ENCODE measurements at places on chromosomes 2 and 18.

DNA sequence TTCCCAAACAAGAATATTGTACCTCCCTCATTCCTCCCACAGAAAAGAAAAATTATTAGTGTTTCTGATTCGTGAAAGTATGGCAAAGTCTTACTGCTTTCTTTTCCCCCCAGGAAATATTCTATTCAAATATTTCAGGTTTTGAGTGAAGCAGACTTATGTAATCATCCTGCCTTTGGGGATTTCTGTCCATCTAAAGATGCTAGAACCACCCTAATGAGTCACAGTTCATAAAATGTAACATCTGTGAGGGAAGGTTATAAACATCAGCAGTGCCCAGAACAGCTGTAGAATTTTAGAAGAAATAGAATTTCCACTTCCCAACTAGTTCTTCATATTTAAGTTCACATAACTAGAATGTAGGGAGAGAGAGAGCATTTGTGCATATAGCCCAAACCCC is 39.0 kb downstream of the EEF1B2 start:
- no peak for DNase-seq

DNA sequence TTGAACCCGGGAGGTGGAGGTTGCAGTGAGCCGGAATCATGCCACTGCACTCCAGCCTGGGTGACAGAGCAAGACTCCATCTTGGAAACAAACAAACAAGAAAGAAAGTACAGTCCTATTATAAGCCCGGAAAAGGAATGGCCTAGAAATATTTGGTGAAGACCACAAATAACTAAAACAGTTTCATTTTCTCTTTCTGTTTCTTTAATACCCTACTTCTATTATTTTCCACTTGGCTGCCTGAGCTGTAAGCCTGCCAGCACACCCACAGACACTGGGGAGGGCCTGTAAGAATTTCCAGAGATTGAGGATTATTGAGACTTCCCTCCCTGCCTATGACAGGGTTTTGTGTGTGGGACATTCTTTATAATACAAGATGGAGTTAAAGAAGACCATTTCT is 188.0 kb upstream of the DCC start:
- DNase-seq: no peak

GRCh38 chr2:94966689-94967088 is 58.8 kb upstream of the MAL start:
- no peak for DNase-seq

DNA sequence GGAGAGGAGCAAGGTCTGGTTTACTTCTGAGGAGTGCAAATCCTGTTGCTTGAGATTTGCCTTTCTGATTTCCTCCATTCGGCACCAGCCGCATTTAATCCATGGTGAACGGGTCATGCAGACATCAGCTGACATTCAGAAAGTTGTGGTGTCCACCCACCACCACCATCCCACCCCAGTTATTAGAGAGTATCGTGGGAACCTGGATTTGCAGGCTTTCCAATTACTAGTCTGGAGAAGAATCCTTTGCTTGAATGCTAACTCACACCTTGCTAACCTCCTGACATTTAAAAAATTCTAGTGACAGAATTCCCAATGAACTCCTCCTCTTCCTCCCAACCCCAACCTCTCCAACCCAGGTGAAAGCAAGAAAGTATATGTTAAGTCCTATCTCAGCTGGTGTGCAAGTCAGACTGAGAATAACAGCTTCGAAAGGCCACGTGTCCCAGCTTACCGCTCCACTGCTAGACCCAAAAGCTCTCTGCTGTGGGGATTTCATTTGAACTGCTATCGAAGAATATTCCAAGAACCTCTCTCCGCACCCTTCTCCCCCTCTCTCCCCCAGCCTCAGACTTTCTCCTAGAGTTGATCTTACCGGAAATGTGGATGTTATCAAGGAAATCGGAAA is 17.7 kb downstream of the BCL11A start:
- no peak for DNase-seq

DNA sequence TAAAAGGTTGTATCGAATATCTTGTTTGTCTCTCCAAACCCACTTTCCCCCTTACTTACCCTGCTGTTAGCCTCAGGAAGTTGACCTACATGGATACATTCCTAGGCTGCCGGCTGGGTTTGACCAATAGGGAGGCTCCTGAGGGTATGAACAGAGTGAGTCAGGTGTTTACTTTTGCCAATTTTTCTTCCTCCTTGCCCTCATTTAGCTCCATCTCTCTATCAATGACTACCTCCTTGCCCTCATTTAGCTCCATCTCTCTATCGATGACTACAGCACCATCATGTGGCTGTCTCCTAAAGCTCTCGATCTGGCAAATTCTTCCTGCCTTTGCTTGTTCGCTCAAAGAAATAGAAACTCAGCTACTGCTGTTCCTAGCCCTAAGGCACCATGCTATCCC is 571.9 kb upstream of the CRIM1 start:
- DNase-seq: no peak

DNA sequence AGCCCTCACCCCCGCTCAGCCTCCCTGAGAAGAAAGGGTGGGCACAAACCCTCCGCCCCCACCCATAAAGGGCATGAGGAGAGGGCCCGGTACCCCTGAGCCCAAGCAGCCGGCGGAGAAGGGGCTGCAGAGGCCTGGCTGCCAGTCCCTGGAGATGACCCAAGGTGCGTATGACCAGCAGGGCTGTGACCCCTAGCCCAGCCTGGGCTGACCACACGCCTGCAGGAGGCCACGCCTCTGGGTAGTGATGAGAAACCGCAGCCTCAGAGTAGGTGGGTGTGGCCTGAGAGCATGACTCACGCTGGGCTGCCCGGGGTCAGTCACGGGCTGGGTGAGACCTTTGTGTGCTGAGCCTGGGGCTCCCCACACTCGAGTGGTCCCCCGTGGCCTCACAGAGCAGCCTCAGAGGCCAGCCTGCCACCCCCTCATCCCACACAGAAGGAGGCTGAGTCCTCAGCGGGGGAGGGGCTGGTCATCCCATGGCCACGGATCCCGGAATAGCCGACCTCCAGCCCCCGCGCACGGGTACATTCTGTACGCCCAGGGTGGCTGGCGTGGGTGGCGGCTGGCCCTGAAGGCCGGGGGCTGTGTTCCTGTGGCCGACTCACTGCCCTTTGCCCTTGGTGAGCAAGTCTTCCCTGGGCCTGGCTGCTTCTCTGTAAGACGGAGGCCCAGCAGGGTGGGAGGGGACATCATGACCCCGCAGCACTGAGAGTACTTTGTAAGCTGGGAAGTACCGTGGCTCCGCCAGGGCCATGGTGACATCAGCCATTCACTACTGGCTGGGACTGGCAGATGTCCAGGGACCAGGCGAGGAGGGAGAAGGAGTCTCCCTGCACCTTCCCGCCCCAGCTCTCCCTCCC is 110.8 kb upstream of the OTOS start:
- no peak for DNase-seq

- DNase-seq: no peak
Measured at GRCh38 chr2:39550701-39551285, 113.7 kb upstream of the MAP4K3 start.

- no peak for DNase-seq
Measured at GRCh38 chr2:217710211-217710765, 292.5 kb downstream of the TNS1 start.

DNA sequence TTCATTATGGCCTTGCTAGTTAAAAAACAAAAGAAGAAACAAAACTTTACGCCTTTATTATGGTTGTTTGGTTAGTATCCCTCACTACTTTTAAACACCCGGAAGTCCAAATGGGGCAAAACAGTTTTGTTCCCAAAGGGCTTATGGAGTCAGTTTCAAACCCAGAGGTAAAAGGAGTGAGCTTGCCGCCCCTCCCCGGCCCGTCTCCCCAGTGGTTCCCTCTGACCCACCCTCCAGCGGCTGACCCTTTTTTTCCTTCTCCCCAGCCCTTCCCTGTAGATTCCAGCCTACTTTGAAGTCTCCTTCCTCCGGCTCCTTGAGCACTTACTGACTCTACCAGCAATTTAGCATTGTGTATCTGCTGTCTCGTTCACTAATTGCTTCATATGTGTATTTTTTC is 209.2 kb downstream of the ICOS start:
- no peak for DNase-seq

GRCh38 chr2:33116799-33117198 is 170.0 kb downstream of the LTBP1 start:
- DNase-seq: no peak

GRCh38 chr2:235598532-235599531 is 105.0 kb downstream of the AGAP1 start:
- no peak for DNase-seq

GRCh38 chr2:37378411-37378810 is 34.0 kb downstream of the QPCT start:
- no peak for DNase-seq

DNA sequence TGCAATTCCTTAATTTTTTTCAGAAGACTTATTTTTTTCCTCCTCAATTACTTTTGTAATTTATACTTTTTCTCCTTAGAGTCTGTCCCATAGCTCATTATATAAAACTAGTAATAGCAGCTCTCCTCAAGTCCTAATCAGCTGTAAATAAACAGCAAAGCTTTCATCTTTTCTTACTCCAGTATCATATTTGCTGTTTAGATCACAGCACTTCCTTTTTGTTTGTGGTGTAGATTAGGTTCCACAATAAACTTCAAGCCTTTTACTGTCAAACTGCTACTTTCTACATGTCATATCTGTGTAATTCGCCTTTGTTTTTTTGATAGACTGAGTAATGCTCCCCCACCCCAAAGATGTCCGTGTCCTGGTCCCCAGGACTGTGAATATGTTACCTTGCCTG is 25.5 kb downstream of the GCG start:
- no peak for DNase-seq

DNA sequence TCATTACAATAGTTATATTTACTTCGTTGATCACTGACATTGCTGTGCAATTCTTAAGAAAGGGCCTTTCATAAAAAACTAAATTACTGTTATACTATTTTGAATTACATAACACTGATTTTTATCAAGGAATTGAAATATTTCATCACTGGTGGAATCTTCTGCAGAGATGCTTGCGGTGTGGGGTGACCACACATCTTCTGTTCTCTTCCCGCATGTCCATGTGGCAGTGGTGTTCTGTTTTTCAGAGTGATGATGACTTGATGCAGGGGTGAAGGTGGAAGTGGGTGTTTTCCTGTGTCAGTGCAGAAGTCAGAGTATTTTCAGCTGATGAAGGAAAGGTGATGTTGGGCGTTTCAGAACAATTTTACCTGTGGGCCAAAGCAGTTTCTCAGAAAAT is 7.0 kb downstream of the CNDP2 start:
- no peak for DNase-seq

GRCh38 chr2:224469374-224469964 is 67.6 kb upstream of the FAM124B start:
- no peak for DNase-seq

- no peak for DNase-seq
Measured at GRCh38 chr2:240438810-240439697, 3.6 kb downstream of the GPC1 start.

DNA sequence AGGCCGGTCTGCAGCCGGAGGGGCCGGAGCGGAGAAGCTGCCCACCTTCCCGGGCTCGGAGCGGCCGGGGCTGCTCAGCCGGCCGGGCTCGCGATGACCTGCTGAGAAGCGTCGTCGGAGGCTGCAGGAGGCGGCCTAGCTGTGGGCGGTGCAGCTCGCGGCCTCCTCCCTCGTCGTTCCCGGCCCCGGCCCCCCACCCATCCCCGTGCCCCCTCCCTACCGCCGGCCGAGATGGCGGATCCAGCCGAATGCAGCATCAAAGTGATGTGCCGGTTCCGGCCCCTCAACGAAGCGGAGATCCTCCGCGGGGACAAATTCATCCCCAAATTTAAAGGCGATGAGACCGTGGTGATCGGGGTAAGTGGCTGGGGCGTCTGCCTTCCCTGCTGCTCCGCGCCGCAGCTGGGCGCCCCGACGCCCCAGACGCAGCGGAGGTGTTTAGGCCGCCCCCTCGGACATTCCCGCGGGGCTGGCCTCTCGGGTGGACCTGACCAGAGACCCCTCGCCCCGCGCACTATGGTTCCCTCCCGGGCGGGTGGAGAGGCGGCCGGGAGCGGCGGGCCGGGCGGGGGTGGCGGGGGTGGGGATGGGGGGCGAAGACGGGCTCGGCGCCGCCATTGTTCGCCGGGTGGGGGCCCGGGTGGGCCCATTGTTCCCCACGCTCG is 492 bp downstream of the KIF5C start:
- no peak for DNase-seq

DNA sequence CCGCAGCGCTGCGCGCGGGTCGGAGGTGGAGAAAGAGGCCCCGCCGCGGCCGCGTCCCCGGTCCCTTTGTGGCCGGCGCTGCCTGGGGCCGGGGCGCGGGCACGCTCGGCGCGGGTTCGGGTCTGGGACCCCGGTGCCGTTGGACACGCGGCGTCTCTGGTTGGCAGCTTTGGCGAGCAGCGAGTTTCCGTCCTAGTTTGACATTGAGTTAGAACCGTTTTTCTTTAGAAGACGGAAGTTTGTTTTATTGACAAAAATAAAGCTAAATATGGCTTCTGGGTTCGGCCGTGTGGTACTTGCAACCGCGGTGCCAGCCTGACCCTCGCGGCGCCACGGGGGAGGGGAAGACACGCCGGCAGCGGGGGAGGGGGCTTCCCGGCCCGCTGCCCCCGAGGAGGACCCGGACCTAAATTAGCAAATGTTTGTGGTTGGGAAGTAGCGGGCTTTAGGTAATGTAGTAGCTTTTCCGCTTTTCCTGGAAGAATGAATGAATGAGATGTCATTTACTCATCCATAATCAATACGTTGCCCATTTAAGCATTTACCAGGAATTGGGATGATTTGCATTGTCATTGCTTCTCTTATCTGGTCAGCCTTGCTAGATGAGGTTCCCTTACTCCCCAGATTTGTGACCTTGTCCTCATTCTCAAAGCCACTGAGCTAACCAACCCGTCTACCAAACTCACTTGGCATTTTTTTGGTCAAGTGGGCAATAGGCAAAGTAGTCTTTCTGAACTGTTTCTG is 530 bp downstream of the GALNT1 start:
- no peak for DNase-seq

- no peak for DNase-seq
Measured at GRCh38 chr2:105364436-105365139, 27.2 kb downstream of the C2orf49 start.

- DNase-seq: no peak
Measured at GRCh38 chr2:83224591-83225200, 1234.4 kb downstream of the SUCLG1 start.

GRCh38 chr2:70957798-70958197 is 20.6 kb upstream of the ANKRD53 start:
- DNase-seq: peak; percentile 0

DNA sequence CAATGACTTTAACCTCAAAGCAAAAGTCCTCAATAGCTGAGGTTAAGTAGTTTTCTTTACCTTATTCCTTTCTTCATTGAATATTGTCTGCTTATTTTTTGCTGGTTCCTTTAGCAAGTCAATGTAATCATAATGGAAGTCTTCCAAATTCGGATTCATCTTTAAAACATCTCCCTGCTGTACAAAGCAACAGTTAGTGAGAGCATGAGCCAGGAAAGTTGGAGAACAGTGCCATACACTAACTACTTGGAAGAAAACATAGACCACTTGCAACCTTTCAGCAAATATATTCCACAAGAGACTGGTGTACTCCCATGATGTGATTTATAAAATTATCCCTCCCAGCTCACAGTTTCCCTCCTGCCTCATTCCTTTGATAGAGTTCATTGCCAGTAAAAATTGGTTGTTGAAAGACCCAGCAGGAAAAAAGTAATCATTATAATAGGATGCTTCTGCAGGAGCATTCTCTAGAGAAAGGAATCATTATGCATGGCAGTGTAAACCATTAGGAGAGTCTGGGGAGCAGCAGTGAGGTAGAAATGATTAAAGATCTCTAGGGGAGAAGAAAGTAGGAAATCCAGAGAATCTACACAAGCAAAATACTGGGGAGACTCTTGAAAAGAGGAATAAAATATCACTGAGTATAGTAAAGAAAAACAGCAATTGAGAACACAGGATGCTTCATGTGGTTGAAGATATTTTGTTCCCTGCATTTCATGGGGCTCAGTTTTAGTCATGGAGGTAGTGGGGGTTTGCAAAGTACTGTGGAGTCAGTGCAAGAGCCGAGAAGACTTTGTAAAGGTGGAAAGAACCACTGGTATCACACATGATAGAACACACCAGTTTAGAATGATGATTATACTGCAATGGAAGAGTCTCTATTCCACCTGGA is 38.6 kb upstream of the TTN start:
- no peak for DNase-seq

Data from T-helper 2 cell treated with Interferon-gamma antibody and Interleukin-4, amounts not matched to agents 5 μg/mL and 100 μg/mL, for 36 hours (primary cell).